ENCODE measurements at places on chromosomes 6 and 20.

- no peak for DNase-seq
Observed at GRCh38 chr6:52210227-52210626, 24.1 kb downstream of the IL17A start.

GRCh38 chr6:84769306-84769705 is 4.9 kb upstream of the TBX18 start:
- no peak for DNase-seq

- DNase-seq, result no peak
Observed at GRCh38 chr6:31430449-31430848, 27.1 kb downstream of the MICA start.

GRCh38 chr20:41133709-41134361 is 3.5 kb upstream of the PLCG1 start:
- peak; percentile 56 for DNase-seq

GRCh38 chr6:7267466-7268091 is 45.4 kb downstream of the SSR1 start:
- no peak for DNase-seq

- no peak for DNase-seq
Observed at GRCh38 chr6:40910260-40910893, 128.6 kb downstream of the UNC5CL start.

DNA sequence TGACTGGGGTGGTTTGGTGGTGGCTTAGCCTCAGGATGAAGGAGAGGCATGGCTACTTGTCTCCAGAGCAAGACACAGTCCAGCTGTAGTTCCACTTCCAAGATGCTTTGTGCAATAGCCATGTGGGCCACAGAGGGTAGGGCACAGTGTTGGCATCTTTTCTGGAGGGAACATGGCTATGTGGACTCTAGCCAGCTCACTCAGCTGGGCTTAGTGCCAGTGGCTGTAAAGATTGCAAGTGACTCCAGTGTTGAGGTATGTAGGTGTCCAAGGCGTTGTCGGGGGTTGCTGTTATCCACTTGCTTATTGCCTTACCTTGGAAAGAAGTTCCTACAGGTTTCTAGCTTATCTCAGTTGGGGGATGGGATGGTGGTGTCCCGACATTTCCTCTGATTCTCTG is 233.4 kb downstream of the CD109 start:
- no peak for DNase-seq

DNA sequence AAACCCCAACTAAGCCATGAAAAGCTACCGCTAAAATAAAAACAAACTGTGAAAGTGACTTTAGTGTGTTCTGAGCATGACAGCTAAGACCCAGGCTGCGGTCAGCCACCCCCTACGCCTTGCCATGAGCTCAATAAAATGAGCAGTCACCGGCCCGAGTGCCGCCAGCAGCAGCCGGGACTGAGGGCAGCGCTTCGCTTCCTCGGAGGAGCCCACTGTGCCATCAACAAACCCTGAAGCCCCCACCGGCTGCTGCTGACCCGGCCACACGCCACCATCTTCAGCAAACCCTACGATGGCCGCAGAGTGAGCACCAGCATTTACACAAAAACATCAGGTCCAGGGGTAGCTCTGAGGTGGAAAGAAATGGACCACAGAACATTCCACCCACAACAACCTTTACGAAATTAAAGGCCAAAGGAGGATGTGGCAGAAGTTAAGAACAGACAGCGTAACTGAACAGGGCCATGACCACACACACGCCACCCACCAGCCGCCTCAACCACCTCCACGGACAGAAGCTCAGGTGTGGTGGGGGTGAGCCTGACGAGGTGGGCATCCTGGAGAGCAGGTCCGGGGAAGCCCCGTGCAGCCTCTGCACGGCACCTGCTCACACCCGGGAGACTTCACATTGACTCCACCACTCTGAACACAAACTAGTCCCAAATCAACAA is 67.0 kb downstream of the THBS2 start:
- no peak for DNase-seq

DNA sequence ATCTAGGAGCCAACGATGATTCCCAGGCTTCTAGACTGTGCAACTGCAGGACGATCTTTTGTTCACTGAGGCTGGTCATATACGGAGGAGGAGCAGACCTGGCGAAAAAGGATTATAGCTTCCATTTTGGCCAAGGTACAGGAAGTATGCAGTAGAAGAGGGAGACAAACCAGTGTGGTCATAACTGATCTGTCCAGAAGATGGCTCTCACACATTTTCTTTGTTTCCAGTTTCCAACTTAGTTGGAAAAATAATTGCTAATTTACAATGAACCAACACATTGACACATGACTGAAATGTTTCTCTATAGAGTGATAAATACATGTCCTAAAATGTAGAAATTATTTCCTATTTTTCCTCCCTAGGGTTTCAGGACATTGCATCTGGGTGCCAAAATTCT is 364.1 kb upstream of the BTBD3 start:
- DNase-seq, result no peak

DNA sequence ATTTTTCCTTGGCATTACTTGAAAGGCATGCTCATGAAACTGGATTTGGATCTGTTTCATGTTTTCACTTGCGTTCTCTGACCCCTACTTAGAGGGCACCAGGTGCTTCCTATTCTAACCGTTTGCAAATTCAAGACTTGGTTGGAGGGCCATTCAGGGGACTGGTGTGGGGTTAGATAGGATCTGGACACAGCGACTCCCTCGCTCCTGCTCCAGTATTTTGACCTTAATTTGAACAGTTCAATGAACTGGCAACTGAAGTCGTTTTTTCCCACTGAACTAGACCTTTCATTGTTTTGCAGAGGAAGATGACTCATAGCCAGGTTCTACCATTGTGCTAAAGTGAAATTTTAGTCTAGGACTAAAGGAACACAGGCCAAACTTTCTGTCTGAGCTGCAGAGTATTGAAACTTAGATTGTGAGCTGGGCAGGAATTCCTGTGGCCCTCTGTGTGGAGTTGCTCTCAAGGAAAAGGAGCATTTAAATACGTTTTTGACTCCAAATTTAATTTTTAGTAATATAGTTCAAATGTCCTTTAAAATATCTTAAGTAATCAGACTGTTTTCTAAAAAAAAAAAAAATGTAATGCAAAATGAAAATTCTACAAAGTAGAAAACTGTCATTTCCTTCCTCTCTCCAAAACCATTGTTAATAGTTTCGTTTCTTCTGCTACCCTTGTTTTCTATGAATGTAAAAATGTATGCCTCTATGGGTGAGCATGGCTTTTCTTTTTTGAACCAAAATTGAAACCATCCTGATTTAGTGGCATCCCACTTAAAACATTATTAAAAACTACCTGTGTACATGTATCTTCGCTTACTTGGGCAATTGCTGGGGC is 64.8 kb downstream of the UTRN start:
- DNase-seq, result peak; percentile 52
